ENCODE measurements at places on chromosomes 7 and 10. TPM values are rescaled to one million over a fixed set of nuclear protein-coding genes. Genes with fewer than 3 reads are reported as not detected.
A peak's percentile ranks its signal among the peaks of the same experiment; 100 is the strongest.

SEMA3C gene
- total RNA-seq = 1.2 TPM

CALHM1 gene
- not detected for total RNA-seq

PHYHIPL gene
- not detected for total RNA-seq

CDK14 gene
- 4.0 TPM for total RNA-seq

SPDYE16 gene
- 2.9 TPM for total RNA-seq

ASB10 gene
- not detected for total RNA-seq

ELFN1 gene
- total RNA-seq = not detected

DNA sequence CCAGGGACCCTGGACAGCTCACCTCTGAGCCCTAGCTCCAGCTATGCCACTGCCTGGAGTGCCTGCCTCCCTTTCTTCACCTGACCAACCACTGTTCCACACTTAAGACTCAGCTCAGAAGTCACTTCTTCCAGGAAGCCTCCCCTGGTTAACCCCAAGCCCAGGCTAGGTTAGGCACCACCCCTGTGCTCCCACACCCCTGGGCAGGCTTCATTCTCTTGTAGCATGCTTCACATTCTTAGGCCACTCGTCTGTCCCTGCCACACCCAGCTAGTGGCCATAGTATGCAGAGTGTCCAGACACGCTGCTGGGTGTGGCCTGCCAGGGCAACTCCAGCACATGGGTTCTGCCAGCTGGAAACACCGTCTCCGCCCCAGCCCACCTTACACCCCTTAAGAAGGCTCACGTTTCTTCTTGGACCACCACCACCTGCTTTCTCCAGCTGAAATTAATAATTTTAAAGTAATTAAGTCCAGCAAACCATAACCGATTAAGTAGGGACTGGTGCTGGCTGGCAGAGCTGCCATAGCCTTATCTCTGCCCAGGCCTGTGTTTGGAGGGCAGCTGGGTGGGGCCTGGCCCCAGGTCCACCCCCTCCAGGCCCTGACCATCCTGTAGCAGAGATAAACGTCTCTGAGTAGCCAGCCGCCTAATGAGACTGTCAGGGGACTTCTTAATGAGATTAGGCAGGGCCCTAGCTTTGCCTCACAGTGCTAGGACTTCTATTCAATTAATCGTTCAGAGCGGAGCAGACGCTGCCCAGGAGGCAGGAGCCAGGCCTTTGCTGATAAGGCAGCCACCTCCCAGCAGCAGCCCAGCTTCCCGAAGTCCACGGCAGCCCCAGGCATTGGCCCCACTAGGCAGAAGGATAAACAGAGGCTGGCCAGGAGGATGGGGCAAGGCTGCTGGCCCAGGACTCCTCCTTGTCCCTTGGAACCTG, 20.5 kb downstream of the GRID1 start:
- DNase-seq = no peak
- no peaks in the 10 kb centered on the region for H3K27me3 ChIP-seq
- no peak overlapping the region for H3K4me3 ChIP-seq

DNA sequence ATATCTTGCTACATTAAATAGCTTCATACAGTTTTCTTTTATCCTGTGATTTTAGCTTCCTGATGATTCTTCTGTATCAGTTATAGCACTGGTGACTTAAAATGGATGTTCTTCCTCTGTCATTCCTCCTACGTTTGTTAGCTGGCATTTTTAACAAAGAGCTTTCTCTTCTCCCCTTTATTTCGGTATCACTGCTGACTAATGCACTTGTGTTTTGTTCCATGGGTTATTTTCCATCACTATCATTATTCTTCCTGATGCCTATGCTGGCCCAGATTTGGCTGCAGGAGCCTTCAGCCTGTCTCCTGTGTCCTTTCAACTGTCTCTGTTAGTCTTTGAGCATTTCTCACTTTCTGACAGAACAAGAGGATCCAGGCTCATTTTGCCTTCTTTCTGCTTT, 13.1 kb downstream of the BMS1 start:
- peaks cover 94% of the 10 kb centered on the region for H3K36me3 ChIP-seq
- H3K4me1 ChIP-seq = no peaks in the 10 kb centered on the region

- H3K36me3 ChIP-seq = peaks cover 12% of the 10 kb centered on the region
- no peak overlapping the region for H3K4me3 ChIP-seq
- no peak overlapping the region for H3K27ac ChIP-seq
- H3K27me3 ChIP-seq = no peaks in the 10 kb centered on the region
- no peaks in the 10 kb centered on the region for H3K4me1 ChIP-seq
These were observed 141.2 kb downstream of the MLLT10 start for GRCh38 chr10:21675157-21675796.

DNA sequence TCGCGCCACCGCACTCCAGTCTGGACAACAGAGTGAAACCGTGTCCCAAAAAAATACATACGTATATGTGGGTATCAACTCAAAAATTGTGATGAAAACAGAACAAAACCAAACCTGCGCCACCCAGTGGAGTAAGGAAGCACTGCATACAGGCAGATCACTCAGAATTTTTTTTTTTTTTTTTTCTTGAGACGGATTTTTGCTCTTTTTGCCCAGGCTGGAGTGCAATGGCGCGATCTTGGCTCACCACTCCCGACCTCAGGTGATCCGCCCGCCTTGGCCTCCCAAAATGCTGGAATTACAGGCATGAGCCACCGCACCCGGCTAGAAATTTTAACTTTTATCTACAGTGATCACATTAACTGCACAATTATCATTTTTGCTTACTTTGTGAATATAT, 9.1 kb upstream of the TMEM236 start:
- H3K36me3 ChIP-seq = no peaks in the 10 kb centered on the region
- H3K4me1 ChIP-seq = peaks cover 3% of the 10 kb centered on the region
- DNase-seq = peak; percentile 60
- no peak overlapping the region for H3K27ac ChIP-seq

DNA sequence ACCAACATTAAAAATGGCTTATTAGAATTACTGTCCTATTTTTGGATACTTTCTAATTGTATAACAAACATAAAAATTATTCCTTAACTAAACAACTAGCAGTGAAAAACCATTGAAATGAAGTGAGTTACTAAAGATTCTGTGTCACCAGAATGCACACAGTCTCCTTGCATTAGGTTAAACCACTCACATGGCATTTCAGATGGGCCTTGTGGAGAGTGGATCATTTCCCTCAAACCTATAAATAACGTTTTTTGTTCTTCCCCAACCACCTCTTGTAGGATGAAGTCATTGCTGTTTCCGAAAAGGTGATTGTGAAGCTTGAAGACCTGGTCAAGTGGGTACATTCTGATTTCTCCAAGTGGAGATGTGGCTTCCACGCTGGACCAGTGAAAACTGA, 38.4 kb downstream of the ARID5B start:
- H3K4me3 ChIP-seq = peak overlapping the region; percentile 22
- H3K36me3 ChIP-seq = peaks cover 27% of the 10 kb centered on the region
- no peaks in the 10 kb centered on the region for H3K27me3 ChIP-seq
